GM18507 (cell line): ENCODE measurements at places on chromosomes 12 and 14.

DNA sequence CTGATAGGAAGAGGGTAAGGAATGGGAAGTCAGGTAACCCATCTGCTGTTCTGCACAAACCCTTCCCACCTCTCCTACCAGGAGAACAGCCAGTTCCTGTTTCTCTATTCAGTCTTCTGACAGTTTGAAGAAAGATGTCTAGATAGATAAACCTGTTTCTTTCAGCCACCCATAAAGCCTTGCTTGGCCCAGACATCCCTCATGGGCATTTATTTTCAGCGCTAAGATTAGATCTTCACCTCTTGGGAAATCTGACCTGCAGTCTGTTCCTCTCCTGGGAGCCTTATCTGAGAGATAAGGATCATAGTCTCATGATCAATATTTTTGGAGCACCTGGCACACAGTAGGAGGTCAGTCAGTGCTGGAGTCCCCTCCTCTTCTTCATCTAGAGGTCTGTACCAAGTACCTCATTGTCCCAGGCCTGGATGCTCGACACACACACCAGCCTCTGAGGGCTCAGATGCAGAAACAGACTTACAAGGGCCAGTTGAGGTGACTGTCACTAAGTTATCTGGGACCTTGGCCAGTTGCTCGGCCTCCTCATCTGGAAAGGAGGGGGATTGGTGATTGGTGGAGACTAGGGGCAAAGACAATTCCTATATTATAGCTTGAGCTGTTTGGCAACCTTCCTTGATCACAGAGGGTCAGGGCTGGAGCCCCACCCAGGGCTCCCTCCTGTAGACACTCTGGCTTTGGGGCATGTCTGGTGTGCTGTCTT, 18.2 kb downstream of the ACVRL1 start:
- no peak for DNase-seq

GRCh38 chr14:88128816-88129215, 123.9 kb downstream of the GPR65 start:
- DNase-seq, result no peak

DNA sequence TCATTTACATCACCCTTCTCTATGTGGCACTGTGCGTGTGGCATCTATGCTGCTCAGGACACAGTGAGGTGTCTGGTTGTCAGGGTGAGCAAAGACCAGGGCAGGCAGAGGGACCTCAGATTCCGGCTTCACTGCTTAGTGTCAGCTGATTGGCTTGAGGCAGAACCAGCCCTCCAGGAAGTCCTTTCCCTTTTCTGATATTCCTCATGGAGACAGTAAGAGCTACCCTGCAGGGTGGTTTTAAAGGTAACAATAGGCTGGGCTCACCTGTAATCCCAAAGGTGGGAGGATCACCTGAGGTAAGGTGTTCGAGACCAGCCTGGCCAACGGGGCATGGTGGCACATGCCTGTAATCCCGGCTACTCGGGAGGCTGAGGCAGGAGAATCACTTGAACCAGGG, 129.3 kb upstream of the AMIGO2 start:
- DNase-seq, result no peak

DNA sequence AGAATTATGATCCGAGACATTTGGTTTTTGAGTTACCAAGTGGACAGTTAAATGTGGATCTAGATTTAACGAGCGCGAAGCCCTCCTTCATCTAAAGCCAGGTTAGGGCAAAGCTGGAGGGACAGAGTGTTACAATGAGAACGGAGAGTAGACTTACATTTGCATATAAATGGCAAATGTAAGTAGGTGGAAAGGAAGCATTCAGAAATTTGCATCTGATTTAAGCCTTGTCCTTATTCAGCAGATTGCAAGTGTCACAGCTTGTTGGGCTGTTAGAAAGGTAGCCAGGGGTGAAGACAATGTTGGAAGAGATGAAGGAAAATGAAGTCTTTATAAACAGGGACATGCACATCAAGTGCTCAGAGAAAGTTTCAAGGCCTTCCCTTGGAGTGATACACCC, 806.2 kb downstream of the GALC start:
- DNase-seq, result no peak

DNA sequence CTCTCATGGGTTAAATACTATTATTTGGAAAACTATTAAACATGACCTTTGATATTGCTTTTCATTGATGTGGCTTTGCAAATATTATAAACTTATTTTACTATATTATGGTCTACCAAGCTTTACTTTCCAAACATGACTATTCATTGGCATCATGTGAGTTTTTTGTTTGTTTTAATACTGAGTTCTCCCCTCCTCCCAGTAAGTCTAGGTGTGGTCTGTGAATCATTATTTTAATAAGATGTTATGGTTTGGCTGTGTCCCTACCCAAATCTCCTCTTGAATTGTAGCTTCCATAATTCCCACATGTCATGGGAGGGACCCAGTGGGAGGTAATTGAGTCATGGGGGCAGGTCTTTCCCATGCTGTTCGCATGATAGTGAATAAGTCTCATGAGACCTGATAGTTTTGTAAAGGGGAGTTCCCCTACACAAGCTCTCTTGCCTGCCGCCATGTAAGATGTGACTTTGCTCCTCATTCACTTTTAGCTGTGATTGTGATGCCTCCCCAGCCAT, 80.0 kb downstream of the BORCS5 start:
- no peak for DNase-seq

DNA sequence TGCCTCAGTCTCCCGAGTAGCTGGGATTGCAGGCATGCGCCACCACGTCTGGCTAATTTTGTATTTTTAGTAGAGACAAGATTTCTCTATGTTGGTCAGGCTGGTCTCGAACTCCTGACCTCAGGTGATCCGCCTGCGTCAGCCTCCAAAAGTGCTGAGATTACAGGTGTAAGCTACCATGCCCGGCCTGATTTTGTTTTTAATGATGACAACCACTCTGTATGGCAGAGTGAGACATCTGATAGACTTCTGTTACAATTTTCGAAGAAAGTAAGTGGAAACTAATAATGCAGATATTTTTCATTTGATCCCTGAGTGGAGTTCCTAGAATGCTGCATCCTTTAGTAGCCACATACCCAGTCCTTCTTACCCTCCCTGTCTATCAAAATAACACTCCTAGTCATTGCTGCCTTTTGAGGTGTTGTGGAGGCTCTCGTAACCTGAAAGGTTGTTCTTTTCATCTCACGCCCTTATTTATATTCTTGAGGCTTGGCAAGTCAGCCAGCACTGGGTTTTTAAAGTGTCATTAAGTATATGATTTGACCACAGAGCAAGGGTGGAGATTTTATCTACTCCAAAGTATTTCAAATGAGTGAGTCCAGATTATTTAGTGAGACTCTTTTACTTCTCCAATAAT, 5.9 kb upstream of the EID3 start:
- DNase-seq, result no peak

- DNase-seq, result no peak
Observed at GRCh38 chr12:108235197-108235984, 103.7 kb downstream of the CMKLR1 start.
